ENCODE measurements at places on chromosomes 4 and X.

DNA sequence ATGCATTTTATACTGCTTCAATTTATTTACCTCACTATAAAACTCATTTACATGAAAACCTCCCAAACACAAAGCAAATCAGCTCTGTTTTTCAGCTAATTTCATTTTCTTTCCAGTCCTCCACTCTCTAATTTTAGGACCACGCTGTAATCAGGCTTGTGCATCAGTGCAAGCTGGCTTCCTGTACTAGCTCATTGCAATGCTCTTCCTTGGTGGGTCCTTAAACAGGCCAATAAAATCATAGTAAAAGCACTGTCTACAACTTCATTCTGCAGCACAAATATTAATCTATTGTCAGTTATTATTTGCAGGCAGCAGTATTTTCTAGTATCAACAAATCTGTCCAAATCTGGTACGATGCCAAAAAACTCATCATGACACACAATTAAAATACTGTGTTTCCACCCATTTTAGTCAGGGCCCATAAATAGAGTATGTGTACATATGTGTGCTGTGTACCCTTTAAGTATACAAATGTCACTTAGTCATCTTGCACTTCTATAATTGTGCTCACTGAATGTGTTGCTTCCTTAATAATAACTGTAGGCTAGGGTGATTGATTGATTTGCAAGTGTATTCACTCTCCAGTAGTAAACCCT is 178.2 kb upstream of the HCCS start:
- DNase-seq: no peak

- no peak for DNase-seq
Measured at GRCh38 chr4:67393007-67393406, 152.3 kb downstream of the CENPC start.

- peak; percentile 99 for DNase-seq
Measured at GRCh38 chr4:108171339-108172230, 2.9 kb upstream of the LEF1 start.

DNA sequence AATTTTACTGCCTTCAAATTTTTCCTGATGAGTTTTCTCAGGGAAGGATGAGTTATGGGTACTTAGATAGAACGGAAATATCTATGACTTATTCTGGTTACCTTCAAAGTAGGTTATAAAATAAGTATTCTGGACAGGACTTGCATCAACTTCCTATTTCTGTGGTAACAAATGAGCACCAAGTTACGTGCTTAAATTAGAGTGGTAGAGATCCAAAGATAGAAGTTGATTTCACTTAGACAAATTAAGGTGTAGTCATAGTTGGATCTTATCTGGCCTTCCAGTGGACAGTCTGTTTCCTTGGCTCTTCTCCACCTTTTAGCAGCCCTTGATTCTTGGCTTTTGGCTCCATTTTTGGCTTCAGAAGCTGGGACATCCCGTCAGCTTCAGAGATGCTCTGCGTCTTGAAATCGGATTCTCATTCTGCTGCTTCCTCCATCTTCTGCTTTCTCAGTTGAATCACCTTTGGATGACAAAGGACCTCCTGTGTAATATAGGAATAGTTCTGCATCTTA is 109.9 kb downstream of the ZNF518B start:
- no peak for DNase-seq

DNA sequence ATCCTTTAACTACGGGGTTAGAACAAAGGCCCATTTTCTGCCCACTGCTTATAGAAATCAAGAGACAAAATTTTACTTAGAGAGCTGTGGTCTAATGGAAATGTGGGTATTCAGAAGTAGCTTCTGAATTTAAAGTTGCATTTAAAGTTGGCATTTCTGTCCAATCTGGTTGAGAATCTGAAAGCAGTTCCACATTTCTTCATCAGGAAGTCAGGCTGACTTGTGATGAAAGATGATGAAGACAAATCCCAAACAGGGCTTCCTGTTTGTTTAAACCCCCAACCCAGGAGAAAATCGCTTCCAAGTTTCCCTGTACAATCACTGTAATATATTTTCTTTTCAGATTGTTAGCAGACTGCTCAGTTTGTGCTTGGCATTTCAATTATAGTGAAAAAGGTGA is 345.3 kb downstream of the SPRY1 start:
- no peak for DNase-seq

DNA sequence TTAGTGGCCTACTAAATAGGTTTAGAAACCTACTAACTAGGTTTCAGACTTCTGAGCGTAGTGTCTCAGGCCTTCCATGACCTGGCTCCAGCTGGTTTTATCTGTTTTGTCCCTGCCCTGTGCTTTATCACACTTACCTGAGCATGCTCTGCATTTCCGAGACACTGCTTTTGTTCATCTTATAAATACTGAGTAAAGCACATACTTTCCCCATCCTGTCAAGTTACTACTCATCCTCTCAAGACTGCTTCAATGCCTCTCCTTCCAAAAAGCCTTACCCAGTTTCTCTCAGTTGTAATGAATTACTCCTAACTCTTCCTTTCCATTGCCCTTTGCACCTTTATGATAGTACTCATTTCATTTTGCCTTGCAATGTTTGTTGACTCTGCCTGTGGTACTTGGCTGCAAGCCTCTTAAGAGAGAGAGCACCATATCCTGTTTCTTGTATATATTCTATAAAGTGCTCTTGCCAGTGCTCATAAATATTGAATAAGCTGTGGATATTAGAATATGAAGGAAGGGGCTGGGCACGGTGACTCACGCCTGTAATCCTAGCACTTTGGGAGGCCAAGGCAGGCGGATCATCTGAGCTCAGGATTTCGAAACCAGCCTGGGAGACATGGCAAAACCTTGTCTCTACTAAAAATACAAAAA is 34.4 kb downstream of the SLAIN2 start:
- DNase-seq: no peak

DNA sequence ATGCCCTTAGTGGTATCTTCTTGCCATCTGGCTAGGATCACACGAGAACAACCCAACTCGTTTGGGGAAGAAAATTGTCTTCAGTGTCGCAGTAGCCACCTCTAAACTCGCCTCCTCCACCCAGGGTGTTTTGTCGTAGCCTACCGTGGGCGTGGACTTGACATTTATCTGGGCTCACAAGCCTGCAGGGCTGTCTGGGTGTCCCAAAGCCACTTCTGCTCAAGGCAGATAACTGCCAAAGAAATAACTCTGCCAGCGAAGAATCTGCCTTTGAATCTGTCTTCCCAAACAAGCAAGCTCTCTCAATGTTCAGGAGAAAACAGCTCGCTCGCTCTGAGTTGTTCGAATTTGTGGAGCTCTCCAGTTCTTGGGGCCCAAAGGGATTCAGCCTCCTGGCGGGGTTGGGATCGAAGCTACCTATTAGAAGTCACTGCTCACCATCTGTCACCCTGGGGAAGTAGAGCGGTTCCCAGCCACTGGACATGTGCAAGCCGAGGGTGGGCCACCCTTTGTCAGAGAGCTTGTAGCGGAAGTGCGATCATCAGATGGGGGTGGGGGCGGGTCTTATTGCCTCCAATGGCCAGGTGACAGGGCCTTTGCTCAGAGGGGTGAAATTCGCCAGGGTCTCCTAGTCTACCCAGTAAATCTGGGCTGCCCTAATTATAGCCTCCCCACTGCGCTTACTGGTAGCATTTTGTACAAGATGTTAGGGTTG is 14.8 kb downstream of the BLOC1S4 start:
- no peak for DNase-seq

DNA sequence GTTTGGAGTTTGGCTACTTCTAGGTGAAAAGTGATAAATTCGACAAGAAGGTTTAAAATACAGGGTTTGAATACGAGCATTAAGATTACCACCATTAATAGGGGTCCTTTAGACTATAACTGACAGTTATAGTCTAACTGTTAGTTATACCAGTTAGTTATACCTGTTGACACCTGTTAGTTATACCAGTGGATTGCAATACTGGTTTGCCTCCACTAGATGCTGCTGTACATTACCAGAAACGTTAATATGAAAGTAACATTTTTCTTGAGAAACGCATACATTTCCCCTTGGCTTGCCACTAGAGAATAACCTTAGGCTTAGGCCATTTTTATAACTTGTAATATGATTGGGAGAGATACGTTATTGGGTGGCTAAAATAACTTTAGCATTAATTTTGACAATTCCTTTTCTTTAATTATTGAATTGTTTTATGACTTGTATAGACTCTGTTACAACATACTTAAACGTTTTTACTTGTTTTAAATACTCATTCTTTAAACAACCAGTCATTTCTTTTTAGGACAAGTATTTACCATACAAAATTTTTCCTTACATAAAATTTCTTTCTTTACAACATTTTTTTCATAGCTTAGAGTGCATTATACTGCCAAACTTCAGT is 911.2 kb downstream of the FSTL5 start:
- peak; percentile 18 for DNase-seq

DNA sequence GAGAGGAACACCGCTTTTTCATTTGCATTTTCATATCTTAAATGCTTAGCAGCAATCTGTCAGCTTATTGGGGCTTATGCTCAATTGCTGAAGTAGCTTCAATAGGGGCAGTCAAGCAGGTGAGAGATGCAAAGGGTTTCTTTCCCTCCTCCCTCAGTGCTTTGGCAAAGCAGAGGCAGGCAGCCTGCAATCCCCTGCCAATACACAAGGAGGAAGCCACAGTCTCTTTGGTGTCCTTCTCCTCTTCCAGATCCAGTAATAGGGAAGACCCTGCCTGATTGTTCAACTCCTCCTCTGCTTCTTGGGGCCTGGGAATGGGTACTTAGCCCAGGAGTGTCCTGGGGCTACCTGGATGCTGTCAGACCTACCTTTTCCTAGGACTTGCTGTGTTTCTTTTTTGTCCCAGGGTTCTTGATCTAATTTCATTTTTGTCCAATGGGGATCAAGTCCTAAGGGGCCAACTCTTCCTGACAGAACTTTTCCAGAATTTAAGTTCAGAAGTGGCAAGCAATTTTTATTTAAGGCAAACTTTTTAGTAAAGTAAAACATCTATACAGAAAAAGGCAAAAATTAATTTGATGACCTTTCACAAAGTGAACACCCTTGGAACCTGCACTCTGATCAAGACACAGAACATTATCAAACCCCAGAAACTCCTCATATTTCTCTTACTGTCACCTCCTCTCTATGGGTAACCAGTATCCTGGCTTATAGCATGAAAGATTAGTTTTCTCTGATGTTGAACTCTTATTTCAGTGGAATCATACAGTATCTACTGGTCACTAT is 260.3 kb downstream of the PPP3CA start:
- no peak for DNase-seq

- no peak for DNase-seq
Measured at GRCh38 chr4:53573696-53574095, 17.6 kb downstream of the LNX1 start.

DNA sequence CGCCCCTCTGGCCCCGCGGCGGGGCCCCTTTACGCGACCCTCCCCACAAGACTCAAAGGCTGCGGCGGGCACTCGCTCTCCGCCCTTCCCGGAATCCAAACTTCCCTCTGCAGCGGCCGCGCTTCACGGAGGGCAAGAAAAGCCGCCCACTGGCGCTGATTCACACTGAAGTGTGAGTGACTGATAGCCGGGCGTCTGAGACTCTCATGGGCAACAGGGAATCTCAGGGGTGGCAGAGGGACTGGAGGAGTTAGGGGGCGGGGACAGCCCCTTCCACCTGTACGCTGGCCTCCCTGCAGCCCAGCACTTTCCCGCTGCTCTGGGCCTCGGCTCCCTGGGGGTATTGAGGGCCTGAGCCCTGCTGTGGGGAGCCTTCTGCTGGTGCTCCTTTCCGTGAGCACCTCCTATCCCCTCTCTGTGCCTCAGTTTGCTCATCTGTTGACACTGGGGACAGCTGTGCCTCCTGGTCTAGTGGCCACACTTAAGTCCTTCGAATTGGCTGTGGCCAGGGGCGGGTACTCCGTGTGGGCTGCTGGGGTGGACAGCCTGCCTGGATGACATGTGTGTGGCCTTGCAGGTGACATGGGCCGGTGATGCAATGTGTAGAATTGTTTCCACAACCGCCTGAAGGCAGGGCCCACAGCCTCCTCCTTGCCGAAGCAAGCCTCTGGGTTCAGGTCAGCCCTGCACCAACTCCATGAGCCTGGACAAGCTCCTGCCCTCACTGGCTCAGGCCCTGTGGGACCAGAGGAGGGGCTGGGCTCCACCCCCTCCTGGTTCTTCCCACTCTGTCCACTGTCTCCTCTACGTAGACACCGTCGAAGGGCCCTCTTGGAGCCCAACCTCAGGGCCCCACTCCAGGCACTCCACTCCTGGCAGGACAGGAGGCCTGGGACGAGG is 951 bp downstream of the SH3BP2 start:
- no peak for DNase-seq

DNA sequence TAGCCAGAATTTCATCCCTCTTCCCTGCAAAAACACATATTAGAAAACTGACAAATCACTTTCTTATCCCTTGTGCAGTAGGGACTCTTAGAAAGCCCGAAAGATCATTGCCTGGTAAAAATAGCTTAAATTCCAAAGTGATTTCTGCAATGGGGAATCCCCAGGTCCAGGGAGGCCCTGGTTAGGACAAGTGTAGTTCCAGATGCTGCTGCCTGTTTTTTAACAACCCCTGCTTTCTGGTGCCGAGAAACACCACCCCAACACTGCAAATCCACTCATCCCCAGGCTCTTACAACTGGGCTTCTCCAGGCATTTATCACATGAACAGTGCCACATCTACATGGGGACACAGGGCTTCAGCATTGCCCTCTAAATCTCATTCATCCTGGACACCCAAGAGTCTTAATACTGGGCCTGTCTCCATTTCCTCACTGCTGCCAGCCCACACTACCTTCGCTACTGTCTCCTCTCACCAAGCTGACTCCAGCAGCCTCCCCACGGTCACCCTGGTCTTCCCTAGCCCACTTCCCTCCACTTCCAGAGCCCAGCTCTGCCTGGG is 112.2 kb upstream of the PSAPL1 start:
- DNase-seq: no peak

DNA sequence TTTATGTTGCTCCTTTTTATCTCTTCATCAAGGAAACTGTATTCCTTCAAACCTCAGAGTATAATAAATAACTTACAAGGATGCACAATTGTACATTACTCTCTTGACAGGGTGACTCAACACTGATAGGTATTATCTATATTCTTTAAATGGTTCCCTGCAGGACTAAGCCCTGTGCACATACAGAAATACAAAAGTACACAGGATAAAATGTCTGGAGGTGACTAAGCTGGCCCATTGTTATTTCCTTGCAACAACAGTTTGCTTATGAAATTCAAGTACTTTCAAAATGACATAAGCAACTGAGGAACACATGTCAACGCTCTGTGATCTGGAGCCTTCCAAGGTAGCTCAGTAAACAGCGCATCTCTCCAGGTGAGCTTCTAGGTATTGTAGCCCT is 83.8 kb upstream of the RPL34 start:
- DNase-seq: no peak

DNA sequence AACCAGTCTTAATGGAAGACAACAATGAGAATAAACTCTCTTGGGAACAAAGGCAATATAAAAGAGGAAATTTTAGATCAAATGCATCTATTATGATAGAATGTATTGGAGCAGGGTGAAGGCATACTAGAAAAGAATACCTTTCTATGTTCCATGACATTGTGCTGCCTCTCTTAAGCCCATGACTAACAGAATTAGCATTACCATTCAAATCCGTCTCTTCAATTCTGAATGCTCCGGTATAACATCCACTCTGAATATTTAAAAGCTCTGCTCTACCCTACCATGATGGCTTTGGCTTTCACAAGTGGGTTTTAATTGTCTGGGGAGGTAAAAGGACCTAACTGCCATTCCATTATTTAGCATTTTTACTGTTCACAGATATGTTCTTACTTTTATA is 1878.4 kb downstream of the ARAP2 start:
- DNase-seq: no peak

- no peak for DNase-seq
Measured at GRCh38 chr4:171812665-171813525, at the start of gene GALNTL6. TSS of gene GALNTL6 (plus strand) at chr4:171813404.
